ENCODE measurements at places on chromosomes 7 and 10.

GRCh38 chr10:72682638-72683037, 9.3 kb upstream of the MCU start:
- DNase-seq, result no peak

DNA sequence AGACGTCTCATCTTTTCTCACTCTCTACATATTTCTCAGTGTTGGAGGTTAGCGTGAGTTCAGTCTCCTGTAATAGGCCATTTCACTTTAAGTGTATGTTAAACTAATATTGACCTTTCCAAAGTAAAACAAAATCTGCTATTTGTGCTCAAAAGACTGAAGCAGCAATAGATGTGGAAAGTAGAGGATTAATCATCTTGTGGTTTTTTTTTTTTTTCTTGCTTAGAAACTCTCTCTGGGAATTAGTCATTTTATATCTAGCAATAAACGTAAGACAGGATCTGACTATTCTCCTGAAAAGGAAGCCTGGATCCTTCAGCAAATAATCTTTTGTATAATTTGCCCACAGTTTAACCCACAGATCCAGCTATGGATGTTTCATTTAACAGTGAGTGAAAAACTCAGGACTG, 81.7 kb downstream of the NRP1 start:
- peak; percentile 75 for DNase-seq

DNA sequence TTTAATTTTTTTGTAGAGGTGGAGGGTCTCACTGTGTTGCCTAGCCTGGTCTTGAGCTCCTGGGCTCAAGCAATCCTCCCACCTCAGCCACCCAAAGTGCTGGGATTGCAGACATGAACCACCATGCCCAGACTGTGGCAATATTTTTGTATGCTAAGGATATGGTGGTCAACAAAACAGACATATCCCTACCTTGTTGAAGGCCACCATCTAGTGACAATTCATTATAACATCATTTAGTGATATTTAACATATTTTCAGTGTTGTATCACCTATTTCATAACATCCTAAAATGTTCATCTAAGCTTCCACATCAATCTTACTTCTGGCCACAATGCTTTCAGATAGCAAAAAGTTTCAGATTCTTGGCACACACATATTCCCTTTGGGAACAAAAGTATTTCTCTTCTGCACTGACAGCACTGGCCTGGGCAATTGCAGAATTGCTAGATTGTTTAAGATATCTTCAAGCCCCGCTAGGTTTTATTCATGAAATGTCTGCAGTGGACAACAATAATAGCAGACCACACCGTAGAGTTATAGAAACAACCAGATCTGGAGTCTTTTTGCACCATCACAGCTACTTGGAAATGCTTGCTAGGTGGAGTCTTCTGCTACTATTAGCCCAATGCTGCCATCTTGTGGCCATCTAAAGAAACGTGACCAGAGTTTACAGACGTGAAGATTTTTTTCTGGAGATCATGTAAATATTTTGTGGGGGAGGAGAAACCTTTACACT, 58.4 kb downstream of the DNAJC12 start:
- DNase-seq, result peak; percentile 73

DNA sequence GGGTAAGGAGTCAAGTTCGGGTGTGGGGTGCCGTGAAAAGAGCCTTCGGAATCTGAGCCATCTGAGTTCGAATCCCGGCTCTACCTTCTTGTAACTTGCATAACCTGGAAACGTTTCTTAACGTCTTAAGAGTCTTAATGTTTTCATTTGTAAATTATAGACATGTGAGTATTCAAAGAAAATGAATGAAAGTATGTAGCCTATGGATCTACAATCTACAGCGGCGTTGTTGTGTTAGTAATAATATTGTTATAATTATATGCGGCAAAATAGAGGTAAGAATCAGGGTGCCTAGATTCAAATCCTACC, 559 bp downstream of the VTI1A start:
- no peak for DNase-seq

- no peak for DNase-seq
Observed at GRCh38 chr10:33198610-33199009, 135.9 kb downstream of the NRP1 start.

- DNase-seq, result no peak
Observed at GRCh38 chr7:25626451-25627131, 398.3 kb upstream of the NPVF start.

GRCh38 chr7:108794466-108794865, 224.8 kb downstream of the DNAJB9 start:
- no peak for DNase-seq

- no peak for DNase-seq
Observed at GRCh38 chr10:5168897-5169420, 16.0 kb downstream of the AKR1C8 start.

DNA sequence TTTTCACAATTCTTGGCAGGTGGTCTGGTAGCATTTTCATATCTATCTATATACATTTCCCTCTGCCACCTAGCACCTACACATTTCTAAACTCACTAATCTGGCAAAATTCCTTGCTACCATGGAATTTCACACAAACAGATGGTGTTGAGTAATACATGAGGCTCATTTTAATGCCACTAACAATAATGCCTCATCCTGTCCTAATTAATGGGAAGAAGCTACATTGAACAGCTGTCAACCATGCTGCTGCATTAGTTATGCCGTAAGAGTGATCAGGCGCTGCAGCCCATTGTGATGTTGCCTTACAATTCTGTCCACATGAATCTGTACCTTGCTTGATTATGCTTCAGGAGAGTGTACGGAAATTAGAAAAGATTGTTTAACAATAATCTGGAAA, 23.2 kb downstream of the COL1A2 start:
- no peak for DNase-seq

GRCh38 chr10:7314170-7314569, 96.7 kb downstream of the SFMBT2 start:
- DNase-seq, result no peak

DNA sequence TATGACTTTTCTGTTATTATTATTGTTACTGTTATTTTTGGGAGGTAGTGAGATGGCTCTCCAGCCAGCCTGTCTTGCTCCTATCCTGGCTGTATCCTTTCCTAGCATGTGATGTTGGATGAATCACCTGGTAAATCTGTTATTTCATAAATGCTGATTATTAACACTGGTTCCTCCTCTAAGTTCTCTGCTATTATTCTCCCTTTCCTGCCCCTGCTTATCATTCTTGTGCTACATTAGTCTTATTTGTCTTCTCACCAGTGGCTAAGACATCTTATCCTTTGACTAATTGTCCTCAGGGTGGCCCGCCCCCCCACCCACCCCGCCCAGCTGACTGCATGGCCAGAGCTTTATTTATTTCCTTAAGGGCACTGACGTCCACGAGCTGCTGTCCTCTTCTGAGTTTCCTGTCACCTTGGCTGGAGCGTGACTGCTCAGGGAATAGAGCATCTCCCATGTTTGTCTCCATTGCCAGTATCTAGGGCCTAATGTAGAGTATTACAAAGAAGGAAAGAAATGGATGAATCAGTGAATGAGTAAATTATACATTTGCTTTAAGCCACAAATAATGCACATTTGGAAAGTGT, 110.1 kb upstream of the KLF6 start:
- DNase-seq, result no peak

DNA sequence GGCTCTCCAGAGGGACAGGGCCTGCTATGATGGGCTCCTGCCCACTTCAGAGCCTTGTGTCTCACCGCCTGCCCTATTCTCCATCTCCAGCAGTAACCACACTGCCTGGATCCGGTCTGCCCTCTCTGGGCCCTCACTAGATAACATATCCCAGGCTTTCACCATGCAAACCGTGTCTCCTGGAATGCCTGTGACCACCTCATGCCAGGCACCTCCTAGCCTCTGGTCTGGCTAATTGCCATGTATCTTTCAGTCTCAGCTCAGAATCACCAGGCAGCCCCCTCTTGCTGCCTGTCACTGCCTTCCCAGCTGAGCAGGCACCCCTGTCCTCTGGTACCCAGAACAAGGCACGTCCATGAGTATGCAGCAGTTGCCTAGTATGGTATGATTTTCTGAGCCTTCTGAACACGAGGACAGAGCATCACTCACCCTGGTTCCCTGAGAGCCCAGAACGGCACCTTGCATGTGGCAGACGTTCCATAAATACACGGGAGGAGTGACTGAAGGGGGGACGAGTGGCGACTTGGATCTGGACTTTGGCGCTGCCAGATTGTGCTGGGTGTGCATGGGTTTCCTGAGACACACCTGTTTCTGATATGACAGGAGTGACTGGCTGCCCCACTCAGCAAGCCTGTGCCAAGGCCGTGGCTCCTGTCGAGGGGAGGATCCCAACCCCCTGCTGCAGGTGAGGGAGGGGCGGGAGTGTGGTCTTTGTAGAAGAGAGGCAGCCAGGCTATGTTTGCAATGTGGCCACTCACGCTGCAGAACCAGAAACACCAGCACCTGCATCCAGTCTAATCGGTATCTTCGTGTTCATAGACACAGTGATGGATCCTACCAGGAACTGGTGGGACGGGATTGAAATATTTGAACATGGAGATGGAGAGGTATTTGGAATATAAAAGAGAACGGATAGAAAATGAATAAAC, 95.2 kb downstream of the VOPP1 start:
- DNase-seq, result no peak

DNA sequence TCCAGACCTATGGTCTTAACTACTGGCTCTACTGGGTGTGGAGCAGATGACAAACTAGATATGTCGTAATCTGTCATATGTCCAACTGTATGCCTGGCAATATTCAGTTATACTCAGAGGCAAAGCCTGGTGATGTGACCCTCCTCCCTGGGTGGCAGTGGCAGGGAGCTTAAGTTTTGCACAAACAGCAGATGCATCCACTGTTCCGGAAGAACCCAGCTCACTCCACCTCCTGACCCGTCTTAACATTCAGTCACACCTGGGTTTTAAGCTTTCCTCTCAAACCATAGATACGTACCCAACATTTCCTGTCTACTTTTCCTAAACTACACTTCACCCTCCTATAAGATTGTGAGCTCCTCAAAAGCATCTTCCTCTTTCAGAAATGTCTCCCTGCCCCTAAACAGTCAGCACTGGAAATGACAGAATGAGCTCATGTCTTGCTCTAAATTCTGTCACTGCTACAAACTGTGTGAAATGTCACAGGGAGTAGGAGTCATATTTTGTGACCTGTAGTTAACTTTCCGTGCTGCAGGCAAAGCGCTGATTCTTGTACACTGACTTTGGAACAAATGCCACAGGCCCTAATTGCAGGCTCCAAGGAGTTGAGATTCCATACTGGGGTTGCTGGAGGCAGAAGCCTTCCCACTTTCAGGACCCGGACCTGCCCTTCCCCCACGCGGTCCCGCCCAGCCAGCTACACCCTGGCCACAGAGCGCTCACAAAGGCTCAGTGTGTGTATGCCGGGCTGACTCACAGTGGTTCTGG, 23.9 kb downstream of the SCD start:
- peak; percentile 87 for DNase-seq

DNA sequence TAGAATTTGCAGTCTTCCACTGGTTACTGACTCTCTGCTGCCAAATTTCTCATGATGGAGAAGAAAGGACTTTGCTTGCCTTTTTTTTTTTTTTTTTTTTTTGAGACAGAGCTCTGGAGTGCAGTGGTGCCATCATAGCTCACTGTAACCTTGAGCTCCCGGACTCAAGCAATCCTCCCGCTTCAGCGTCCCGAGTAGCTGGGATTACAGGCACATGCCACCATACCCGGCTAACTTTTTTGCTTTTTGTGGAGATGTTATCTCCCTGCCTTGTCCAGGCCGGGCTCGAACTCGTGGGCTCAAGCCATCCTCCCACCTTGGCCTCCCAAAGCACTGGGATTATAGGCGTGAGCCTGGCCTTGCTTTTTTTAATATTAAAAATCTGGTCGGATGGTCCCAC, 6.2 kb downstream of the INSIG1 start:
- DNase-seq, result no peak

DNA sequence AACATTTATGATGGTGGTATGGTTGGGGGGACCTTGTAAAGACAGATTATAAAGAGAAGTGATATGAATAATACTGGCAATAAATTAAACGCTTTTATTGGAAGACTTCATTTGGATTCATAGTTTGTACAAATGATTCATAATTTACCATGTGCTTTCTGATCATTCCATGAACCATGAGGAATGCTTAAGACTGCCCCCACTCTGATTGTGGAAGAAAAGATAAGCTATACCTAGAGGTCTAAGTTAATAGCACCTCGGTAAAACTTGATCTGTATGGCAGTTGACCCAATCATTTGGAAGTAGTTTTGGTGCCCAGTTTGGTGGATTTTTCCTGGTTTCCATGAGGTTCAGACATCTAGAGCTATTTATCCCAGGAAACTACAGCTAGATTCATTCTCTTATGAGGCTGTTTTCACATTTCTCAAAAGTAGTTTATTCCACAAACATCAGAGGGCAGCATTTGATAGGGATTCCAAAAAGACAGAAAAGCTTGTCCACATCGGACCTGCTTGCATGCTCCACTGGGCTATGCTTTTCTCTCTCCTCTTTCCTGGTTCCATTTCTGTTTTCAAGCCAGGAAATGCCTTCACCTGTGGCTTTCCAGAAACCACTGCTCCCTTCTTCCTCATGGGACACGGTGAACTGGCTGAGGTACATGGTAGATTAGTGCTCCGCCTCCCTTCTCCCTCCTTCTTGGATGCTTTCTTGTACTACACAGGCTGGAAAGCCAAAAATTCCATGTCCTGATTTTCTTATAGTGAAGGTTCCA, 29.2 kb downstream of the TFAM start:
- peak; percentile 73 for DNase-seq

- no peak for DNase-seq
Observed at GRCh38 chr10:33377658-33378025, 43.2 kb upstream of the NRP1 start.

GRCh38 chr7:17534348-17534747, 235.9 kb downstream of the AHR start:
- no peak for DNase-seq

GRCh38 chr10:70584366-70584765, 18.2 kb downstream of the PRF1 start:
- no peak for DNase-seq

GRCh38 chr10:515674-516073, 173.8 kb downstream of the DIP2C start:
- no peak for DNase-seq

DNA sequence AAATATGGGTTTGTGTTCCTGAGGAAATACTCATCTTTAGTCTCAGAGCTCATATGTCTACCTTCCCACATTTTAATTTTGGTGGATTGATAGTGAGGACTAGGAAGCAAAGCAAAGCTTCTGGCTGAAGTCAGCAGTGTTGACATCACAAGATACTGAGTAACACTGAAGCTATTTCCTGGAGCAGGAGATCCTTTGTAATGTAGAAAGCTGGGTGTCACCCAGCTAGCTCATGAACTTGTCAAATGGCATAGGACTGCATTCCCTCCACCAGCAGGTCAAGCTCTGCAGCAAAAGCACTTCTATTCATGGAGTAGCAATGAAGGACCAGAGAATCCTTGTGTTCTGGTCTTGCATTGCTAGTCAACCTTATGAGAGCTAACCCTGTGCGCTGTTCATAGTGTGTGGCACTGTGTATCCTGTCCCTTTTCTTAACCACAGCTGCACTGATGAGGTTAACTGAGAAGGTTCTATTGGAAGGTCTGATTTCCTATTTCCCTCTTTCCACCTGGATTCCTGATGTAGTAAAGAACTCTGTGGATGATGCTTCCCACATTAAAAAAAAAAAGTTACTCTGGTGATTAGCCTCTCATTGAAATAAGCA, 94.8 kb upstream of the ZNF804B start:
- DNase-seq, result peak; percentile 11

GRCh38 chr10:5968037-5968680, 9.2 kb downstream of the IL15RA start:
- DNase-seq, result no peak

- no peak for DNase-seq
Observed at GRCh38 chr10:18059826-18060559, 80.2 kb upstream of the CACNB2 start.

Measured in AG20443 (cell line).